T-helper 2 cell (primary cell): ENCODE measurements at places on chromosomes 3 and 15.

DNA sequence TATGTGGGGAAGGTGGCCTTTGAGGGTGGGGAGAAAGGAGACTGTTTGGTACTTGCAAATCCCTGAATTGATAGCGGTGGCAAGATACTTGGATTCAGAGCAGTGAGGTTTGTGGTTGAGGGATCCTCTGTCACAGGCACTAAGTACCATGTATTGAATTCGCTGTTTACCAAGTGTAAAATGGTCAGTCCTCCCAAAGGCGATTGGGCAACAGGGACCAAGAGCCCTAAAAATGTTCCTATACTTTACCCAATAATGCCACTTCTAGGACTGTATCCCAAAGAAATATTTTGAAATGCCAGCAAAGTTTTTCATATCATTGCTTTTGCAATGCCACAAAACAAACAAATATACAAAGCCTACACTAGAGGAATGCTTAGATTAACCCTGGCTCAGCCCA, 43.4 kb upstream of the MRPS22 start:
- DNase-seq: no peak

- no peak for DNase-seq
These were observed 715.5 kb downstream of the GBE1 start for GRCh38 chr3:81045976-81046375.

DNA sequence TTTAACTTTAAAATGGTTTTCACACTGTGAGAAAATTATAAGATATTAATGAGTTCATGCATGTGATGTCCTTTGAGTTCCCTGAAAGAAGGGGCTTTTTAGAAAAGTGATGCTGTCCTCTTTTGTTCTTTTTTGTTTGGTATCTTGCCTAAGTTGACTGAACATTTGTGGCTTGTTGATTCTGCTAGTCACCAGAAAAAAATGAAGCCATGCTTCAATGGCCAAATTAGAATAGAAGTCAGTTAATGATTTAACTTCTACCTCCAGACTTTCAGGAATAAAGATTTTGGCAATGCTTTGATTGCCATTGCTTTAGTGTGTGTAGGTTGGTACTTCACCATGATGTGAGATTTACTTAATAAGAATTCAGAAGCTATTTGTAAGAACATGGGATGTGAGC, 260.6 kb upstream of the NECTIN3 start:
- DNase-seq: no peak

DNA sequence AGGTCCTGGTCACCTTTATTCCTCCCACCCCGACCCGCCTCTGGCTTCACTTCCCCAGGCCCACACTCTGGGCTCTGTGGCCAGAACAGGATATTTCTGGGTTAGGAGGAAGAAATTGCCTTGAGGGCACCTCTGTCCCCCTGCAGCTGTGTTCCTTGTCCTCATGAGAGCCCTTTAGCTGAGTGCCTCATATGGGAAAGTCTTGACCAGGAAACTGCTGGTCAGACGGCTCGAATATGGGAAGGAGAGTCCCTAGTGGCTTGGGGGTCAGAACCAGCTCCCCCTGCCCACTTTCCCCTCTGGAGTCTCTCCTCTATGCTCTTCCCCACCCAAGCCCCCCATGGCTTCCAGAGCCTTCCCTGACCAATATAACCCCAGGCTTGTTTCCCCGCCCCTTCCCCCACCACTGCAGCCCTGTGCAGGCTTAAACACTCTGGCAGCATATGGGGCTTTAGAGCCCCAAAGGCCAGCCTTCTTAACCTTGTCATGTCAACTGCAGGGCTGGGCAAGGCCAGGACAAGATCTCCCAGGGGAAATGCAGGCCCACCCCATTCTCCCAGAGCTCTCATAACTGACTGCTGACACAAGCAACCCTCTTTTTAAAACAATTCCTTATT, 36.4 kb downstream of the SEC22C start:
- DNase-seq: no peak

GRCh38 chr15:62849316-62850106, 193.0 kb upstream of the TPM1 start:
- no peak for DNase-seq

GRCh38 chr3:81433675-81434074, 327.8 kb downstream of the GBE1 start:
- DNase-seq: no peak

GRCh38 chr3:124361566-124361965, 368.7 kb upstream of the UMPS start:
- no peak for DNase-seq

- no peak for DNase-seq
These were observed 10.0 kb downstream of the GATA2 start for GRCh38 chr3:128482666-128483656.

- DNase-seq: no peak
These were observed 189.4 kb upstream of the CHRNA7 start for GRCh38 chr15:31840849-31841476.

- DNase-seq: no peak
These were observed 180.0 kb downstream of the CBLB start for GRCh38 chr3:105688821-105689220.

DNA sequence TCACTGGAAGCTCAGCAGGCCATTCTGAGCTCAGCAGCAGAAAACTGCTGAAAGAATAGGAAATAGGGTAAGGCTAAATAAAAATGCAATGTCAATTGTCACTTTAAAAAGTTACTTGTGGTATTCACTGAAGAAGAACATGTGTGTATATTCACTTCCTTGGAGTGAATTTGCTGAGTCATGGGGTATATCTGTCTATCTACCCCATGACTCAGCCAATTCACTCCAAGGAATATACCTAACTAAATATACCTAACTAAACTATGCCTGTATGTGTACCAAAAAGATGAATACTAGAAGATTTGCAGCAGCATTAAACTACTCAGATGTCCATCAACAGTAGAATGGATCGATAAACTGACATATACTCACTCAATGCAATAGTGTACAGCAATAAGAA, 69.5 kb upstream of the KCNAB1 start:
- DNase-seq: no peak

- DNase-seq: no peak
These were observed 556.3 kb upstream of the TBL1XR1 start for GRCh38 chr3:177753451-177754155.

DNA sequence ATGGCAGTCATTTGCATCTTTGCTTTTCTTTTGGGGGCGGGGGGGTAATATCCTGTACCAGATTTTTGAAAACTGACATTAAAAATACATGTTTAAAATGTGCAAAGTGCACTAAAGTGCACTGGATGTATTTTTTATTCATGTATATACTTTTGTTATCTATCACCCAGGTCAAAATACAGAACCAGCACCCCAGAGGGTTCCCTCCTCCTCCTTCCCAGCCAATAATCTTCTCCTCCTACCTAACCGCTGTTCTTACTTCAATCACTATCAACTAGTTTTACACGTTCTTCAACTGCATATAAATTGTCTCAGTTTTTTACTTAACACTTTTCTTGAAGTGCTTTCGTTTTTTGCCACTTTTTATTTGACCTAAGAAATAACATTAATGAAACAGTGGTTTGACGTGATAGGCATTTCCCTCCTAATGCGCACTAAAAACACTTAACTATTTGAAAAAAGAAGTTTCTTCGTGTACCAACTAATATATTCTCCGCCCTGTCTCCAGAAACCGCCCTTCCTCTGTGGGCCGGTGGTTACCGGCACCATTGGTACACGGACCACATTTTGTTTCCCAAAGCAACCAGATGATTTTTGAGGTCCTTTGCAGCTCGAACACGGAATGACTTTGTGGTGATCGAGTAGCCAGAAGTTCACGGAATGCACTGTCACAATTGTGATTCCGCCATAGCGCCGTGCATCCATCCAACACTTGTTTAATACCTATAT, 836 bp upstream of the AKAP13 start:
- DNase-seq: peak; percentile 54

- DNase-seq: peak; percentile 86
These were observed 188.5 kb downstream of the GHSR start for GRCh38 chr3:172259726-172260248.

DNA sequence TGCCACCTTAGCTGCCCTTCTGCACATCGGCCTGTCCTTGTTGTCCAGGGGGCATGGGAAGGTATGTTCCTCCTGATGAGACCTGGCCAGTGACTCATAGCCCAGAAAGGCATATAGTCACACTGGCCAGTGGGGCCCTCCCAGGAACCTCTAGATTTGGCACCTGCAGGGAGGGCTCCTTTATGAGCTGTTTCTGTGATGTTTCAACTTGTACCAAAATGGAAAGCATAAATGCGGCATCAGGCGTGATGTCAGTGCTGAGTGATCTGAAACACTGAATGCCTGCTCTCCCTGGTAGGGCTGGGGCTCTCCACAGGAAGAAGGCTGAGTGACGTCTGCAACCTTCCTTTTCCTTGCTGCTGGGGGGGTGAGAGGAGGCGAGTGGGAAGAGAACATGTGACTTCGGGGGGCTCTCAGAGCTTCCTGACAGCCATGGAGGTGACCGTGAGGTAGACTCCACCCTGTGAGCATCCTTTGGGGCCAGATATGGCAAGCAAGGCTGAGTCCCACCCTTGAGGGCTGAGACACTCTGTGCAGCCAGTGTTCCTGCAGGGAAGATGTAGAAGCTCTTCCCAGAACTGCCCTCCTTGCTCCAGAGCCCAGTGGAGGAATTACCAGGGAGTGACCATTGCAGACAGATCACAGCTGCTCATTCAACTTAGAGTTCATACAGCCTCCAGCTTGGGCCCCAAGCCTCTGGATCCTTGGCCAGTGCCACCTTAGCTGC, 37.1 kb upstream of the APEH start:
- no peak for DNase-seq

- no peak for DNase-seq
These were observed 111.6 kb downstream of the FEZF2 start for GRCh38 chr3:62261736-62262135.

GRCh38 chr15:60695713-60696522, 217.0 kb upstream of the ICE2 start:
- no peak for DNase-seq

DNA sequence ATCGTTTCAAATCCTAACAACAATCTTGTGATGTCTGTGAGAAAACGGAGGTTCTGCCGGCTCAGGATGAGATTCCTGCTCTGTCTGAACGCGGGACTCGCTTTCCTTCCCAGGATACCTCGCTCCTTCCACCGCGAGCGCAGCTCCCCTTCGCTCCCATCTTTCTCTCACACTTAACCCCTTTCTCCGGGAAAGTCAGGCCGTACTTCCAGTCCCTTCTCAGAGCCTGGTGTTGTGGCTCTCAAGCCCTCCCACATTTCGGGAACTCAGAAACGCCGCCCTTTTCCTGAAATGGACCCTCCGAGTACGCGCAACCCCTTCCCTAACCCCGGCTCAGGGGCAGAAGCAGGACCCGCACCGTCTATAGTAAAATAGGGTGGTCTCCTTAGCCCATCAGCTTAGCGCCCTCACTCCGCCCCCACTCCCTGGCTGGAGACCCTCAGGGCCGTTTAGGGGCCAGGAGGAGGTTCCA, 378 bp upstream of the FEM1B start:
- DNase-seq: no peak

GRCh38 chr15:78131295-78132061, at the start of gene CIB2:
Gene CIB2, minus strand, starts transcription at chr15:78131445. Its CDS starts 230 bp downstream, at chr15:78131215.
- DNase-seq: peak; percentile 79

GRCh38 chr3:77885381-77885780, 845.5 kb downstream of the ROBO2 start:
- no peak for DNase-seq

DNA sequence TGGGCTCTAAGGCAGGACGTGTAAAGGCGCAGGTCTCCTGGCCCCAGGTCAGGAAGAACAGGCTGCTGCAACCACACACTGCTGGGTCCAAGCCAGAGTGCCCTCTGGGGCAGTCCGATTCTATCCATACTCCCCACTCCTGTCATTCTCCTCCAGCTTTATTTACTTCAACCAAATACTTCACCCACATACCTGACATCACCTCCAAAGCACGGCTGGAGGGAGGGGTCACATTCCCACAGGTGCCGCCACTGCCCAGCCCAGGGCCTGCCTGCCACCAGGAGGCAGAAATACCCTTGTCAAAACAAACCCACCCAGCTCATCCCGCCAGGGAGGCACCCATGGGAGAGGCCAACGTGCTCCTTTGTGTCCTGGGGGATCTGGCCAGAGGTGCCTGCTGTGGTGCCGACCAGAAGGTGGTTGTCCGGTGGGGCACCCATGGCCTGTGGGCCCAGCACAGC, 100.4 kb downstream of the DAPK2 start:
- DNase-seq: no peak

DNA sequence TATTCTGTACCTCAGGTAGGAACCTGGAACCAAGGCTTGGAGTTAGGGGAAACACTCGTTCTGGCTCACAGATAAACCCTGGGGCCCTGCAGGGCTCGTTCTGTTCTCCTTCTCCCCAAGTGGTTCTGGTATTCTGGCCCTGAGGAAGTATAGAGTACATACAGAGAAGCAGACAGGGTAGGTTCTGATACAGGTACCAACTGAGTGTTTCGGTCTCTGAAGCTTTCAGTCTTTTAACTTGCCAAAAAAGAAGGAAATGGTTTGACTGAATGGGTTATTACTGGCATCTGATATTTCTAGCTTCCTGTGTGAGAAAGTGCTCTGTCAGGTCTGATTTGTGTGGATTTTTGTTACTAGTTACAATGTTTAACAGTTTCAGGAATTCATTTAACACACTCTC, 67.3 kb downstream of the UBE2E2 start:
- no peak for DNase-seq

DNA sequence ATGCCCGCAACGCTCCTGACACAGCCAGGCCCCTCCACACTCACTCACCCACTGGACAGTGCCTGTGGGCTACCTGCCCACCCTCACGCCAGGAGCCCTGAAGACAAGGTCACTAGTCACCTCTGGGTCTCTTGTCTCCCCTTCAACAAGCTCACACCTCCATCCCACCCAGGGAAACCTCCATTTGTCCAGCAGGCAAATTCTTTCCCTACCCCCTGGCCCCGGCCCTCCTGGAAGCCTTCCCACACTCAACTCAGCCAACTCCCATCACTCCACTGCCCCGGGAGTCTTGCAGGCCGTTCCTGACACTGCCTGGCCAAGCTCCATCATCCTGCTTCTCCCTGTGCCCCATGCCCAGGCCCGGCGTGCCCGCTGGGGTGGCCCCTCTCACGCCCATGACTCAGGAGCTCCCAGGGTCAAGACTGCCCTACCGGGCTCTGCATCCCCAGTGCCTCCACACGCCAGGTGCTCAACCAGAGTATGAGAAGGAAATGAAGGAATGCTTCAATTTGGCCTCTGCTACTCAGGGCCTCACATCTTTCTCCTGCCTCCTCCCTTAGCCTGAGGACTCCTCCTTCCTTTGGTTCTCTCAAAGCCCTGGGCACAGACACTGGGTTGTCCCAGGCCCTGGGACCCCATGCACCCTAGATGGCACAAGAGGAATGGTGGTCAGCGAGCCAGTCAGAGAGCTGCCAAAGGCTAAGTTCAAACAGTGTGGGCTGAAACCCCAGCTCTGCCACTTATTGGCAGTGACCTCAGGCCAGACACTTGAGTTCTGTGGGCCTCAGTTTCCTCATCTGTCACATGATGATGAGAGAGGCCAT, 88.6 kb downstream of the SEC22A start:
- no peak for DNase-seq

DNA sequence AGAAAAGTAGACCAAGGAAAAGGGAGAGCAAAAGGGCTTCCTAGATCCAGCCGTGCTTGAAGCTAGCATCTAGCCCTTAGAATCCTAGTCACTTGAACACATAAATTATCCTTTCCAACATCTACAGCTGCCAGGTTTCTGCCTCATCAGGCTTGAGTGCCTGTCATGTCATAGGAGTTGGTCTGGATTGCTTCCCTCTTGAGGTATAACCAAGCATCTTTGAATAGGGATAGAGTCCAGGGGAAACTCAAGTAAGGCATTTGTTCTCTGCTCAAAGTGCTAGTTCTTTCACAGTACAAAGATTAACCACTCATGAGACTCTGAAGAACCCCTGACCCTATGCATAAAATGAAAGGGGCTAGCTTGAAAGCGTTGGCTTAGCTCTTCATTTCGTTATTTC, 72.3 kb downstream of the SLCO3A1 start:
- DNase-seq: no peak
